Left colon (tissue), 2 donors: ENCODE measurements at places on chromosomes 6 and 20. TPM values are rescaled to one million over a fixed set of nuclear protein-coding genes. Genes with fewer than 3 reads are reported as not detected.

SCRT2 gene
- total RNA-seq = not detected

SIRPD gene
- total RNA-seq = not detected

RFX6 gene
- 1.5 TPM for total RNA-seq

OPRM1 gene
- total RNA-seq = not detected

PMEPA1 gene
- 15.0 TPM for total RNA-seq

TREML1 gene
- total RNA-seq = not detected

MCHR2 gene
- not detected for total RNA-seq

RSPH9 gene
- total RNA-seq = not detected

TRIM10 gene
- 6.3 TPM for total RNA-seq

NT5E gene
- total RNA-seq = 47.8 TPM

MAP3K5 gene
- 17.5 TPM for total RNA-seq

DOK5 gene
- total RNA-seq = 0.39 TPM

WFDC10B gene
- total RNA-seq = not detected

HCRTR2 gene
- total RNA-seq = not detected

ARHGAP18 gene
- total RNA-seq = 19.9 TPM

CTSZ gene
- total RNA-seq = 307 TPM

SPDEF gene
- 59.4 TPM for total RNA-seq

CCN6 gene
- not detected for total RNA-seq

DYNLT2 gene
- 1.3 TPM for total RNA-seq

FUCA2 gene
- total RNA-seq = 68.4 TPM

BTBD3 gene
- 62.1 TPM for total RNA-seq

TCP11 gene
- not detected for total RNA-seq

SNPH gene
- total RNA-seq = 1.4 TPM

RIPOR3 gene
- 3.2 TPM for total RNA-seq

MTHFD1L gene
- total RNA-seq = 10.9 TPM

BTN3A1 gene
- 21.6 TPM for total RNA-seq

C20orf141 gene
- not detected for total RNA-seq

PDRG1 gene
- 7.3 TPM for total RNA-seq

WFDC2 gene
- 124 TPM for total RNA-seq

DZANK1 gene
- total RNA-seq = 1.6 TPM

HAO1 gene
- total RNA-seq = not detected
